ENCODE measurements at places on chromosomes 5 and 9.

GRCh38 chr5:59025734-59026133 is 442.9 kb downstream of the RAB3C start:
- DNase-seq = no peak

GRCh38 chr5:148186248-148187003 is 16.4 kb upstream of the SPINK6 start:
- no peak for DNase-seq

DNA sequence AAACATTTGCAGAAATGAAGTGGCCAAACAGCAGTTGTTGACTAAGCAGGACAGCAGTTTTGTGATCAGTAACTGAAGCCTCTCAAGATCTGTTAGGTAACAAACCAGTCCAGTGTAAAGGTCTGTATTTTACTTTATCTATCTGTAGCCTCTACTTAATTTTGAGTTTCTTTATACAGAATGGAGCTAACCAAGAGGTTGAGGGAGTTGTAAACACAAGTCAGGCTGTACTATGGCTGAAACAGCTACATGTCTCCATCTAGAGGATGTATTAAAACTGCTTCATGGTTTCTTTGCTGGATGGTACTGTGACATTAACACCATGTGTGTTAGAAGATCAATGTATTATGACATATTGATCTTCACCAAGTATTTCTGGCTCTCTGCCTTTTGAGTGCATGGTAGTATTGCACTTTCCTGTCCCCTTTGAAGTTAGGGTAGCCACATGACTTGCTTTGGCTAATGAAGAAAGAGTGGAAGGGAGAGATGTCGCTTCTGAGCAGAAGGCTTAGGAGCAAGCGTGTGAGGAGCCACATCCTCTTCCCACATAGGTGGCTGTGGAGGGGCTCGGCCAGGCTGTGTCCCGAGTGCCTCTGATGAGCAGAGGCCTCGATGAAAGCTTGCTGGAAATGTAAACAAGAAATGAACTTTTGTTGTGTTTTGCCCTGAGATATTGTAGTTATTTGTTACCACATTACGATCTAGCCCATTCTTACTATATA is 105.6 kb upstream of the PCA3 start:
- no peak for DNase-seq

- DNase-seq = peak; percentile 28
These were observed 8.3 kb downstream of the CDK5RAP2 start for GRCh38 chr9:120571443-120572257.

- no peak for DNase-seq
These were observed 137.2 kb upstream of the FST start for GRCh38 chr5:53343187-53343586.

GRCh38 chr5:146366904-146367303 is 28.3 kb downstream of the POU4F3 start:
- DNase-seq = no peak

DNA sequence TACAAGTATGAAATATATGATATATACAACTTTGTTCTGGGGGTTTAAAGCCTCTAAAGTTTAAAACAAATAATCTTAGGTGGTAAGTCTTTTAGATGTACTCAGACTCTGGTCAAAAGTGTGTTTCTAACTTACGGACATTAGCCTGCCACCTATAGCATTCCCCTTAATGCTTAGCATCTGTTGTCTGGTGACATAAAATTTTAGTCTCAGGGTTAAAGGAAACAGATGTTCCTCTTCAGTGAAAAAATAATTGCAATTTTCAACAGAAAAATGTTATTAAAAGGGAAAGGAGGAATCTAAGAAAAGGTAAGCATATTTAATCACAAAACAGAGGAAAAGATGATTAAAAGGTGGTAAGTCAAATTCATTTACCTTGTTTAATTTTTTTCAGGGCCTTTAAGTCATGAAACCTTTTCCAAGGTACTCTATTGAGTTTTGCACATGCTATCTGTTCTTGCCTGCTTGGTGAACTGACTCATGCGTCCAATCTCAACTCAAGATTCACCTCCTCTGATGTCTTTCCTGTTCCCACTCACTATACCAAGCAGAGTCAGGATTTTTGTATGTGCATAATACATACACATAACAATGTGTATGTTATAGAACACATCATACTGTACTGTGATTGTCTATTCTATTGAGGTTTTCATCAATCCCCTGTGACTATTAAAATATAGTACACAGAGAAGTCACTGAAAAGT is 7.9 kb downstream of the TMEM167A start:
- no peak for DNase-seq

GRCh38 chr5:167643631-167644280 is 647.7 kb upstream of the WWC1 start:
- no peak for DNase-seq

- no peak for DNase-seq
These were observed 54.3 kb downstream of the PSD2 start for GRCh38 chr5:139849942-139850341.

- DNase-seq = no peak
These were observed 74.9 kb downstream of the UNC13B start for GRCh38 chr9:35236692-35237091.

DNA sequence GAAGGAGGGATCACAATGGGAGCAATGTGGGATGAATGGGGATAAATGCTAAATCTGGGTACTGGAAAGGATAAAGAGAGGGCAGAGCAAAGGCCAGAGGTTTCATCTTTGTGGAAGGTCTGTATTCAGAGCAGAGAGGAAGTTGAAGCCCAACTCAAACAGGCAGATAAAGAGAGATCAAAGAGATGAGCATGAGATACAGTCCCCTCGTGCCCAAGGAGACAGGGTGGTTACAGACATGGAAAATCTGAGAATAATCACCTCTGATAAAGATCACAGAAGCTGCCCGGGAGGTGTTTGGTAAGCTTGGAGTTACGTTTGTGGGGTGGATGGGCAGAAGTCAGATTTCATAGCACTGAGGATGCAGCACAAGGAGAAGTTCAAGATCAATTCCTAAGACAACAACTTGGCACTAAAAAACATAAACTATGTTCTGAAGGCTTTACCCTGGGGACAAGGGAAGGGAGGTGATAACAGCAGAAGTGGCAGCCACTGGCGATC is 459 bp upstream of the ERAP2 start:
- DNase-seq = no peak

GRCh38 chr5:39447059-39447458 is 22.3 kb upstream of the DAB2 start:
- DNase-seq = no peak

DNA sequence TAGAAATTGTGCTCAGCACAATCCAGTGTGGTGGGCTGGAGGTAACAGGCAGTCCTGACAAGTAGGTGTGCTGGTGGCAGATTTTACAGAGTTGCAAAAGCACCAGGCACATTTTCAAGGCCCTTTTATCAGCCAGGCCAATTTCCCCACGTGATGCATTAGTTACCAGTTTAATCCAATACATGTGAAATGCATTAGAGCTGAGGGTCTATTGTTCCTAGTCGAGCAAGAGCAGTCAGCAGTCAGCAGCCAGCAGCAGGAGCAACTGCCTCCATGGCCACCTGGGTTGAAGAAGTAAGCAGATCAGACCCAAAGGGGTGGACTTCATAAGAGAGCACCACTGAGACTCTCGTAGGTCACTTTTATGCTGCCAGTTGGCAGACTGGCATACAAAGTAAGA is 76.7 kb downstream of the EPB41L4A start:
- no peak for DNase-seq

GRCh38 chr5:5587474-5587873 is 165.0 kb downstream of the ICE1 start:
- no peak for DNase-seq

DNA sequence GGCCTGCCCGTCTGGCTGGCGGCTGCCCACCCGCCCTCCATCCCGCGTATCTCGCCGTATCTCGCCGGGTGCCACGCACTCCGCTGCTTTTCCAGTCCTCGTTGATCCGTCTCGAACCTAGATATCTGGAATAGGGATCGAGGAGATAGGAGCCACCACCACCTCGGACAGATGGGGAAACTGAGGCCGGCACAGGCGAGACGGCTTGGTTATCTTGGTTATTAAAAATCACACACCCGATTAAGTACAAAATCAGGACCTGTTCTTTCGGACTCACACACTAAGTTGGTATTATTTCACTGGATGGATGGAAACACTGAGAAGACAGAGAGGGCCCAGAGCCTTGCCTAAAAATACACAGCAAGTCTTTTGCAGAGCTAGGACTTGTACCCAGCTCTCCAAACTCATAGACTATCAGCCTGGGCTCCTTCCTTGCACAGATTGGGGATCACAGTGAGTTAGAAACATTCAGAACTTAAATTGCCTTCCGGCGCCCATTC is 678 bp downstream of the SLC26A2 start:
- DNase-seq = no peak

GRCh38 chr5:178490935-178491652 is 99.1 kb downstream of the COL23A1 start:
- DNase-seq = no peak

GRCh38 chr9:130448771-130449603 is 4.2 kb downstream of the ASS1 start:
- DNase-seq = no peak

DNA sequence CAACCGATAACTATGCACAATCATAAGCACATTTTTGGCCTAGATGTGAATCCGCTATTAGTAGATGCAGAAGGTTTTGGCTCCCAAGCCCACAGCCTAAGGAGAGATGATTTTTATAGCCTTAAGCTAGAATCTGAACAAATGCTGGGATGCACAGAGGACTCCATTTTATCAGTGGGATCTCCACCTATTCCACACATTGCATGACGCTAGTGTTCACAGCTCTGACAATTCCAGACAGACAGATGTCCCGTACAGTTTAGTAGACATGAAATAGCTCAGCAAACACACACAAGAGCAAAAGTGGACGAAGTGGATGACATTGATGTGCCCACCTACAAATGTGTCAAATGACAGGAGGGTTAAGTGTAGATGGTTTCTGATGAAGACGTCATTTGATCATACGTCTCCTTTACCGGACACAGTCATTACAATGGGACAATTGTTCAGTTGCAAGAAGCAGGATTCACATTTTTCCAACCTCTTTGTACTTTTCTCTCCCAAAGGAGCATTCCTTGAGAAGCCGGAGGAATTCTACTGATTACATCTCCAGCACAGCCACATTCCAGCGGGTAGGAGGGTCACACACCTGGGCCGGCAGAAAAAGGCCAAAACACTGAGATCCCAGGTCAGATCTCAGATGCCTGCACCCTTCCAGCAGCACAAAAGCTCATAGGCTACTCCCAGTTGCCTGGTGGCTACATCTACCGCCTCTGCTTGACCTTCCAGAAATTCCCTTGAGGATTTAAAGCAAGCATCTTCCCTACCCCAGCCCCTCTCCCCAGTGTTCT is 202.4 kb downstream of the SLIT3 start:
- no peak for DNase-seq

DNA sequence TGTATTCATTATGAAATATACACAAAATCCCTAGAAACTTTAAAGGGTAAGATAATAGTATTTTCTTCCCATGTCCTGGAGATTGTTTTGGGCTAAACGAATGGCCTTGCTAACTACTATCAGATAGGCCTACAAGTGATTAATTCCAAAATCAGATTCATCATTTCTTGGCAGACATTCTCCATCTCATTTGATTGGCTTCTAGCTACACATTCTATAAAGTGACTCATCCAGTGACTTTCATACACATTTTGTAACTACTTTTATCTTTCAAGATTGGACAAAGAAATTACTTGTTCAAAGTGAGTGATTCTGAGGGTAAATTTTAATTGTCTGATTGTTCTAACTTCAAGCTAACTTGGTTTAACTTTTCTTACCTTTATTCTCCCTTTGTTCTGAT is 93.3 kb downstream of the RAPGEF6 start:
- no peak for DNase-seq

GRCh38 chr5:65825408-65826328 is 100.7 kb upstream of the ERBIN start:
- DNase-seq = no peak

DNA sequence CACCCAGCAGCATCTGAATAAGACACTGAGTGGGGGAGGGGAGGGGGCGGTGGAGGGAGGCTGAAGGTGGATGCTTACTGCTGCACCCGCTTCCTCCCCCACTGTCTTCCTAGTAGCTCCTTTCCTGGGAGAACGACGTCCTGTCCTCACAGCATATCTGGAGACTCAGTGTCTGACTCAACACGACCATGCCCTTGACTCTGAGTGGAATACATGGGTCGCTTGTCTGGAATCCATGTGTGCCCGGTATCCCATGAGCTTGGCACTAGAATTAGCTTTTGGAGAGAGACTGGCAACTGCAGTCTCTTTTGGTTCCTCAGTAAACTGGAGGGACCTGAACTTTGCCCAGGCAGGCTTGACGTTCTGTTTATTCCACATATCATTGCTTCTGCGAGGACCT is 125.4 kb upstream of the FAM120A start:
- DNase-seq = no peak

DNA sequence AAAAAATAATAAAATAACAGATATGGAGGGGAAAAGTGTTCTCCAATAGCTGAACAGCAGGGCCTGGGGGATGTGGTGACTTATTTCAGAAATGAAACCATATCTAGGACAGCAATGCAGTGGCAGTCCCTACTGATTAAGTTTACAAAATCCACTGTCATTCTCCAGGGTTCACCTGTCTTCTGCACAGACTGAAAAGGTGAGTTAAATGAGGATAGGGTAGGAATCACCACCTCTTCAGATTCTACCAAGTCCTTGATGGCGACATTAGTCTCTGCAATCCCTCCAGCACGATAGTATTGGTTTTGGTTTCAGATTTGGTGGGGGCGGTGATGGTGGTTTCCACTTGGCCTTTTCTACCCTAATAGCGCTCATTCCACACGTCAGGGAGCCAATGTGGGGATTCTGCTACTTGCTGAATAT is 32.3 kb upstream of the NPM1 start:
- DNase-seq = no peak

DNA sequence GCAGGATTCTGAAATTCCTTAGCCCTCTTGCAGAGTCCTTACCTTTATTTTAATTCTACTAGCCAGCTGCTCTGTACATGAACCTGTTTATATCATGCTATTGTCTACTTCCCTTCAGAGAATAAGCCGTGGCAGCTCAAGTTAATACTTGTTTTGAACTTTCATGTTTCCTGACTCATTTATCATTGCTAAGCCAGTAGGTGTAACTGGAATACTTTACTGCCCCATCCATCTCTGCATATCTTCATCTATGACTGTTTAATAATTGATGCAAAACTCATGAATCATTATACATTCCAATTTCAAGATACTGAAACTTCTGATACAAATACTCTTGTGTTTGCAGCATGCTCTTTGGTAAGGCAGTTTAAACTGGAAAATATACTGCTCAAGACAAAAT is 174.7 kb downstream of the PPP2R2B start:
- DNase-seq = no peak

- DNase-seq = no peak
These were observed 44.5 kb downstream of the IPO11 start for GRCh38 chr5:62457071-62457470.

DNA sequence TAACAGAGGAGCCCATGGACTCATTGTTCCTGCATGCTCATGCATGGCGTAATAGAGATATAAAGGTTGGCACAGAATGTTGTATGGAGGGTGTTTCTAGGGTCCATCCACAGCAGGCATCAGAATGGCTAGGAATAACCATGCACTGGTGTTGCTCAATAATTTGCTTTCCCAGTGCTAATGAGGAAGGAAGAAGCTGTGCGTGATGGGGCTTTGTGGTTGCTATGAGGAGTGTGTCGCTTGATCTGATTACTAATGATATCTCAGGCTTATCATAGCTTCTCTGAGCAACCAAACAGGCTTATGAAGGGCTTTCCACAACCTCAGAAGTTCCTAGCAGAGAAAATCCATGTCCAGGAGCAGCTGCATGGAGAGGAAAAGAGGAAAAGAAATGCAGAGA is 151.3 kb upstream of the TRPC7 start:
- no peak for DNase-seq

Measured in caudate nucleus (tissue), 63 donors.